ENCODE measurements at places on chromosomes 16 and 17.

GRCh38 chr17:57779706-57780105 is 34.6 kb upstream of the CCDC182 start:
- DNase-seq: no peak

GRCh38 chr17:82495844-82496528 is 23.5 kb upstream of the FOXK2 start:
- DNase-seq: no peak

GRCh38 chr16:84475643-84476240 is 28.7 kb downstream of the MEAK7 start:
- DNase-seq: no peak

DNA sequence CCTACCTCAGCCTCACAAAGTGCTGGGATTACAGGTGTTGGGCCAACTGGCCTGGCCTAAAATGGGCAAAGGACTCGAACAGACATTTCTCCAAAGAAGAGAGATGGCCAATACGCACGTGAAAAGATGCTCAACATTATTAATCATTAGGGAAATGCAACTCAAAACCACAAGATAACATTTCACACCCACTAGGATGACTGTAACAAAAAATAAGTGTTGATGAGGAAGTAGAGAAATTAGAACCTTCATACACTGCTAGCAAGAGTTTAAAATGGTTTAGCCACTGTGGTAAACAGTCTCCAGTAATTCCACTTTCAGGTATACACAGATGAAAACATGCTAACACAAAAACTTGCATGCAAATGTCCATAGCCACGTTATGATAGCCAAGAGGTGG is 5.7 kb downstream of the TMED6 start:
- no peak for DNase-seq

GRCh38 chr17:38424297-38424972 is 3.8 kb upstream of the ARHGAP23 start:
- DNase-seq: no peak

DNA sequence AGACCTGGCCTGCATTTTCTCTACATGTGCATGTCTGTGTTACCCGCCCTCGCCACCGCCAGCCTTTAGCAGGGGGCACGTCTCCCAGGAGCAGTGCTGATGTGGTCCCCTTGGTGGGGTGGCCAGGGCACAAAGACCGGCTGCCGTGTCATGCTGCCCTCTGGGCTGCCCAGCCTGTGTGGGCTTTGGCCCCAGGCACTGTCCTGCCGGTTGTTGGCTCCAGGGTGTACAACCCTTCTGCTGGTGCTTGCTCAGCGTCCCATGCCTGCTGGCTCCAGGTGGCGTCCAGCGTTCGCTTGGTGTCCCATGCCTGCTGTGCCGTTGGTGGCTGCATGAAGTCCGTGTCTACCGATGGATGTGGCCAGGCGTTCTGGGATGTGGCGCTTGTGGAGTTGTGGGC is 4.1 kb downstream of the BAIAP2 start:
- DNase-seq: no peak

- no peak for DNase-seq
These were observed 165.4 kb downstream of the PRKCA start for GRCh38 chr17:66467766-66468165.

DNA sequence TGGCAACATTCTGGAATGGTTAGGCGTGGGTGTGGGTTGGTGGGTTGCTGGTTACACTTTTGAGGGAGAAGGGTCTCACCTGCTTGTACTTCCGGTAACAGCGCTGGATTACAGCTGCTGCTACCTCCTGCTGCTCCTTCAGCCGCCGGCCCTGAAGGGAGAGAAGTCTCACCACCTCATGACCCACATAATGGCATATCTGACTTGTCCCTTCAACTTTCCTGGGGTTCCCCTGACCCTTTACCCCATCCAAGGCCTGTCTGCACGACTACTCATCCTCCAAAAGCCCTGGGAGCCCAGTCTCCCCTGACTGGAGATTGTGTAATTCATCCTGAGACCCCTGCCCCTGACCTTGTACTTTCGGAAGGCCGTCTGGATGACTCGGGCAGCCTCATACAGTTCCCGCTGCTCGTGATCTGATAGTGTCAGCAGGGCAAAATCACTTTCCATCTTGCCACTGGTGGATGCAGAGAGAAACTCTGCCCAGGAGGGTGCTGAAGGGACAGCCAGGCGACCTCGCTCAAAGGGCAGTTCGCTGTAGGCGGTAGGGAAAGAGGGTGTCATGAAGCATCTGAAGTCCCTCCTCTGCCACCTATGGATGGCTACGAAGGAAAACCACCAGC is 2.0 kb upstream of the SPAG7 start:
- no peak for DNase-seq

DNA sequence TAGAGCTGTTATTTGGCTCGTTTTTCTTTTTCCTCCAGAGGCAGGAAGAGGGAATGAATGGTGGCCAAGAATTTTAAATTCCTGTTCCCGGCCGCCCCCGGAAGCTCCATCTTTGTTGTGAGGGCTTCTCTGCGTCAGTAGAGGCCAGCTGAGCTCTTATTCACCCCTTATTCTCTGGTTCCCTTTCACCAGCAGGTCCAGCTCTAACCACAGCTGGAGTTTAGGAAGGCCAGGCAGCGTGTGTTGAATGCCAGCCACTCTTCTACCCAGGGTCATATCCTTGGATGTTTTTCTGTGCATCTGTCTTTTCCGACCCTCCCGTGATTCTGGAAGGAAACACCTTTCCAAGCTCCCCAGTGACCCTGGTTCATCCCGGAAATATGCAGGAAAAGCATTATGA is 570.5 kb downstream of the WWOX start:
- DNase-seq: no peak

DNA sequence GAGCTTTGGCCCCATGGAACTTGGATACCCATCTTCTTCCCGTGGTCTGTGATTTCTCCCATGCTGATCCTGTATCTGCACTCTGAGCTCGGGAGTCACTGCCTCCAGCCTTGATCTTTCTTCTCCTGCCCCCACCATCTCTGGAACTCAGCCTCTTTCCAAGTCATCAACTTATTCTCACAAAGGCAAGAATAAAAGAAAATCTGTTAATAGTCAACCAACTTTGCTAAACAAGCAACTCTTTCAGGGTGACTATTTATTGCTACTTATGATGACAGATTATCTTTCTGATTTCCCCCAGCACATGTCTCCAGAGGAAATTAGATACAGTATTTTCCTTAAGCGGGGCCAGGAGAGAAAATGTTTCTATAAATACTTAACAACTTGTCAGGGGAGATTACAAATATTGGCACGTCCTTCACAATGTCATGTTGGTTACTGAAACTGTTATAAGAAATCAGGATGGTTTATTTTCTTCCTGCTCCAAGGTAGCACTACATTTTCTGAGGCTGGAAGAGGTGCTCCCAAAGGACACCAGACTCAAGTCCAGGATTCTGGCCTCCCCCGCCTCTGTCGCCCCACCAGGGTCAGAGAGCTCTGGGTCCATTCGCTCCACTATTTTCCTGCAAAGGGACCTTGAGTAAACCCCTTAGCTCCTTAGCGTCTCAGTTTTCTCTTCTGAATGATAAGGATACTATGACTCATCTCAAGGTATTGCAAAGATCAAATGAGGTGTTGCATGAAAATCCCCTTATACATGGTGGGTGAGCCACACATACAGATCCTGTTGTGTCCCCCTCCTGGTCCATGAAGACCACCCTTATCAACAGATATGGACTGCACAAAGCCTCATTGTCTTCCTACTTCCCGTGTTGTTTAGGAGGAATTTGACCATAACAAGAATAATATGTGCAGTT is 205.2 kb upstream of the WSCD1 start:
- DNase-seq: no peak

DNA sequence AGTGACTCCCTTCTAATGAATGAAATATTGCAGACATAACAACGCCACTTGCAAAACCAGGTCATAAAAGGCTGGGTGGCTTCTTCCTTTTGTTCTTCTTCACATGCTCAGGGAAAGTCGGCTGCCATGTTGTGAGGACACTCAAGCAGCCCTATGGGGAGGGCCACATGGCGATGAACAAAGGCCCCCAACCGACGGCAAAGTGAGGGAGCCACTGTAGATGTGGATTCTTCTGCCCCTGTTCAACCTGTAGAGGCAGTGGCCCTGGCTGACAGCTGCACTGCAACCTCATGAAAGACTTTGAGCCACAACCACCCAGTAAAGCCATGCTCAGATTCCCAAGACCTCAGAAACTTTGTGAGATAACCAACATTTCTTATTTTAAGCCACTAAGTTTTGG is 203.5 kb upstream of the TNRC6C start:
- no peak for DNase-seq

DNA sequence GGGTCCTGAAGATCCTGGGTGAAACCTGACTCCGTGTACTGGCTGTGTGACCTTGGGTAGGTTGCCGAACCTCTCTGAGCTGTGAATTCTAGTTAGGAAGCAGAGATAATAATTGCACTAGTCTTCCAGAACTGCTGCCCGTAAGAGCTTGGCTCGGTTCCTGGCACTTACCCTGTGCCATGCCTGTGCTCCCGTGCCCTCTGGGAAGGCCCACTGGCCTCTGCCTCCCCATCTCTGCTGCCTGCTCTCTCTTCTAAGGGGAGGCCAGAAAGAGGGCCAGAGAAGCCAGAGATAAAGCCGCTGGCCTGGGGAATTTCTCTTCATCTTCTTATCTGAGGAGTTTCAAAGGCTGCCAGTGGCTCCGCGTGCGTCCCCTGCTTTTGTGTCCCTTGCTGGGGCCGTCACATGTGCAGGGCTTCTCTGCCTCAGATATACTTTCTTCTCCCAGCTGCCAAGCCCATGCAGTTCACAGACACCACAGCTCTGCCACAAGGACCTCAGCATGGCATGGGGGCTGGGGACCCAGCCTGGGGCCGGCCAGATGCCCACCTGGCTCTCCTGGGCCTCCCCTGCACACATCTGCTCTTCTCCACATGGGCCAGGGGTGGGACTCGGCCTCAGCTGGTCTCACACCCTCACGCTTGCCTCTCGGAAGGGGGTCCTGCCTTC is 145.2 kb downstream of the SDK2 start:
- DNase-seq: no peak

- DNase-seq: peak; percentile 69
These were observed 34.9 kb downstream of the CD300LF start for GRCh38 chr17:74677558-74678466.

GRCh38 chr16:13348416-13348815 is 447.0 kb downstream of the SHISA9 start:
- no peak for DNase-seq

GRCh38 chr17:15507896-15508295 is 40.5 kb upstream of the CDRT4 start:
- no peak for DNase-seq

DNA sequence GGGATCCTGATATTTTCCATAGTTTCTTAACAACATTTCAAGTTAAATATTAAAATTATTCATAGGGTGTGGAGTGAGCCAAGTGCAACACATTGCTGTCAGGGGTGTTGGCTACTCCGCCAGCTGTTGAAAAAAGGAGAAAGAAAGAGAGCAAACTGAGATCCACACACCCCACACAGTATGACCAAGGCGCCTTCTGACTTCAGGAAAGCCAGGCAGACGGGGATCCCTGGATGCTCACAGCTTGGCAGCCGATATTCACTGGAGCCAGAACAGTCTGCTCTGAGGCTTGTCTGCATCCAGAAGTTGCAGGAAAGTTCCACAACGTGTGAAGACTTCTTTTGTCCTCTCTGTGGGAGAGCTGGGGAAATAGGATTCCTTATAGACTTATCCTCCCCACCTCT is 9.3 kb downstream of the CHD9NB start:
- DNase-seq: no peak

DNA sequence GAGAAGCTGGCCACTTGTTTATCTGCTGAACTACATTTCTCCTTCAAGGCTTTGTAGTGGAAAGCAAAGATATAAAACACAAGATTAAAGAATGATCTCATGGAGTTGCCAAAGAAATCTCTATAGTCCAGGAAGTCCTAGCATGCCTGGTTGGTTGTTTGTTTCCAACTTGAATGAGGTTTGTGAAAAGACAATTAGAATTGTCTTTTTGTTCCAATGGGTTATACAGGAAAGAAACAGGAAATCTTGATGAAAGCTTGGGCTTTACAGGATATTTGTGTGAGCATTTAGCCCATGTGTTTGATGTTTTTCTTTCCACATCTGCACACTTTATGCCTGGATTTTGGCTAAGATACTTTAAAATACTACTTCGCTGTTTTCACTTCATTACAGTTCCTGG is 273.4 kb downstream of the CEP112 start:
- no peak for DNase-seq

DNA sequence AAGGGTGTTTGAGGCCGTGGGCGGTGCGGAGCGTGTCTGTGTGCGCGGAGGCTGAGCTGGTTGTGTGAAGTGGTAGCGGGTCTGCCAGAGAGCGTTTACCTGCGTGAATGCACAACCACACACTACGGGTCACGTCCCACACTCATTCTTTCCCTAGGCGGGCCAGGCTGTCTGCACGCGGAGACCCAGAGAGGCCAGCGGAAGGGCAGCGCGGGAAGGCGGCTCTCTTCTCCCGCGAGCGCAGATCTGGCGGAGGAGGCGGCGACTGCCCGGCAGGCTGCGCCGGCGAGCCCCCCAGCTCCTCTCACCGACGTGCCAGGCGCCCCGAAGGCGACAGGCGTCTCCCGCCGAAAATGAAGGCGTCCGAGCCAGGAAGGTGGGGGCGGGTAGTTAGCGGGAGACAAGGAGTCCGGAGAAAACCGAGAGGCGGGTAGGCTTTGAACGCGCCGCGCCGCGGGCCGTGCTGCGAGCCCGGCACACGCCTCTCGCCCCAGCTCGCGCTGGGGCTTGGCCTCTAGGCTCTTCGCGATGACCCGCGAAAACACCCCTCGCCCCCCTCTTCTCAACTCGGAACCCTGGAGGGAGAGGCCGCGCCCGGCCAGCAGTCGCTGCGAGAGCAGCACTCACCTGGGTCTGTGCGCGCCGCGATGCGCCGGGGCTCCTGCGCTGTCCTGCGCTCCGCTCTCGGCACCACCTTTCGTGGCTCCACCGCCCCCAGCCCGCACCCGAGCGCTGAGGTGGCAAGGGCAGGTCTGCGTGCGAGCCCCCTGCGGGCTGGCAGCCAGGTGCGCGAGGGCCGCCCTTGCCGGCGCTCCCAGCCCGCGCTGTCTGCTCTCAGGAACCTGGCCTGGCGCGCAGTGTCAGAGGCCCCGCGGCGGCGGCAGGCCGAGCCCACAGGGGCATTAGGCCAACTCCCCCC is 2.0 kb upstream of the FOXF1 start:
- peak; percentile 25 for DNase-seq

DNA sequence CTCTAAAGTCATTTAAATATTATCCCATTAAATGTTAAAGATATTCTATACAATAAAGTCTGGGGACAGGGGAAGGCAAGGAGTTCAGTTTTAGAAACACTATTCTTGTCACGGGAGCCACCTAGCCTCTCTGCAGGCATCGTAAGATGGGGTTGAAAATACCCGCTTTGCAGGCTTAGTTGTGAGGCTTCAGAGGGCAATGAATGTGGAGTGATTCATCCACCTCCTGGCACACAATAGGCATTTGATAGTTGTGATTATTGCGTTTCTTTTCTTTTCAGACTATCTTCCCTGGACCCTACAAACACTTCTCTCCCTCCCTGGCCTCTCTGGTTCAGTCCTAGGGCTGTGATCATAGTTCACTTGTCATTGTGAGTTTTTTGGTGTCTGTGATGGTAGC is 19.6 kb downstream of the GLP2R start:
- no peak for DNase-seq

DNA sequence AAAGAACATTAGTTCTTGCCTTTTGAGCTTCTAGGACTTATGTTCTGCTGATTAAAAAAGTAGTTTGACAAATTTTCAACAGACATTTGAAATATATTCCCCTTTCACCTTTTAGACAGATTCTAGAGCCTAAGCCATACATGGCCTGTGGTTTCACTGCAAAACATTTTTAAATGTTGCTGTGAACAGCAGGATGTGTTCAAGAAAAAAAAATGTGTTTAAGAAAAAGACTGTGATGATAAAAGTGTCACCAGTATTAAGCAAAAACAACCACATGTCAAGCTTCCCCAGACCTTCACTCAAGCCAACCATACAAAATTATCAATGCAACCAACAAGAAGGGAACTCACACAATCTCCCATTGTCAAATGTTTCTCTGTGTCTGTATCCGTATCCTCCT is 103.5 kb downstream of the SYCE1L start:
- no peak for DNase-seq
